ENCODE measurements at places on chromosomes 2 and 18. TPM values are rescaled to one million over a fixed set of nuclear protein-coding genes. Genes with fewer than 3 reads are reported as not detected.

Gene LRRTM1
- not detected for total RNA-seq

Gene INHBB
- total RNA-seq: 0.16 TPM

Gene CYS1
- 5.9 TPM for total RNA-seq

Gene SELENOI
- 19.0 TPM for total RNA-seq

Gene MOGAT1
- not detected for total RNA-seq

Gene CREG2
- total RNA-seq: 0.62 TPM

Gene C1QL2
- total RNA-seq: not detected

Gene UNC80
- not detected for total RNA-seq

Gene EFEMP1
- total RNA-seq: 12.3 TPM

Gene SNED1
- total RNA-seq: 5.2 TPM

All from A172 (cell line).